Kidney epithelial cell (primary cell): ENCODE measurements at places on chromosomes 12 and 14.

DNA sequence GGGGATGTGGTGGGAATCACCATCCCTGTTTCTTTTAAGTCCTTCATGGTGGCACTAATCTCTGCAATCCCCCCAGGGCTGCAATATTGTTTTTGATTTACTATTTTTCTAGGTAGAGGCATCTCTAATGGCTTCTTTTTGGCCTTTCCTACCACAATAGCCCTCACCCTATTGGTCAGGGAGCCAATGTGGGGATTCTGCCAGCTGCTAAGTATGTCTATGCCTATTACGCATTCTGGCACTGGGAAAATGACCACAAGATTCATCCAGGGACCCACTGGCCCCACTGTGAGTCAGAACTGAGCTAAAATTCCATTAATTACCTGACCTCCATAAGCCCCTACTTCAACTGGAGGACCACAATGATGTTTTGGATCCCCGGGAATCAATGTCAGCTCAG, 15.9 kb upstream of the GLIPR1L2 start:
- DNase-seq = no peak

DNA sequence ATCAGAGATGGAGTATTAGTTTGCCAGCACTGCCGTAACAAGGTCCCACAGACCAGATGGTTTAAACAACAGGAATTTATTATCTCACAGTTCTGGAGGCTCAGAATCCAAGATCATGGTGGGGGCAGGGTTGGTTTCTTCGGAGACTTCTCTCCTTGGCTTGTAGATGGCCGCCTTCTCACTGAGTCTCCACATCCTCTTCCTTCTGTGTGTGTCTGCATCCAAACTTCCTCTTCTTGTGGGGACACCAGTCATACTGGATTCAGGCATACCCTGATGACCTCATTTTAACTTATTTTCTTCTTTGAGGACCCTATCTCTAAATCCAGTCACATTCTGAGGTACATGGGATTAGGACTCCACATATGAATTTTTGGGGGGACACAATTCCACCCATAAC, 455.5 kb downstream of the RGS6 start:
- DNase-seq = no peak

- DNase-seq = no peak
These were observed 64.2 kb downstream of the SPRING1 start for GRCh38 chr12:116673681-116674111.

DNA sequence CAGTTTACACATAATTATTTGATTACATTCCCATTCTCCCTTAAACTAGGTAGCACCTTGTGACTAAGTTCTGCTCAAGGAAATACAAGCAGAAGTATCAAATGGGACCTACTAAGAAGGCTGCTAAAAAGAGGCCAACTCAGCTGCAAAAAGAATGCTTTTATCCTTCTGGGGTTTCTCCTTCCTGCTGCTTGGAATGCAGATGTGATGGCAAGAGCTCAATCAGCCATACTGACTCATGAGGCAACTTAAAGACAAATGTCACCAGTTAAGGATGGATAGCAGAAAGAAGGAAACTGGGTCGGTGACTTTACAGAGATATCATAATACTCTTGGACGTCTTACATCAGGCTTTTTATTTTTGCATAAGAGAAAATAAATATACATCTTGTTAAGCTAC, 38.0 kb upstream of the RAP1B start:
- no peak for DNase-seq

DNA sequence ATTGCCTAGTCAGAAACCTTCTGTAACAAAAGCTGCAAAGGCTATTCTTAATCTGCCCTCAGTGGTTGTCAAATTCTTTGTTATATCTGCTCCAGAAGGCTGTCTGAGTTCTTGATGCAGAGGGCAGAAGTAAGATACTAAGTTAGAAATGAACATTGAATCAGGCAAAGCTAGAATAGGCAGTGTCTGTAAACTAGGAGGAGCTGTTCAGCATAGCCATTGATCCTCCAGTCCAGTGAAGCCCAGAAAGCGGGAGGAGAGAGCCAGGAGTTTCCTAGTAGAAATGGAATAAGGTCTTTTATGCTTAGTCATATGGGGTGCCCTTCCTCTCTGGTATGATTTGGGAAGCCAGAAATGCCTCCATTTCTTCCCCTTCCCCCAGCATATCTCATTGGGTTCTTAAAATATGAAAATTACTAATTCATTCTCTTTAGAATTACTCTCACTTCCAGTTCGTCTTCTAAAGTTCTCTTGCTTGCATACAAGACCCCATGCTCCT, 76.2 kb downstream of the APAF1 start:
- DNase-seq = no peak

DNA sequence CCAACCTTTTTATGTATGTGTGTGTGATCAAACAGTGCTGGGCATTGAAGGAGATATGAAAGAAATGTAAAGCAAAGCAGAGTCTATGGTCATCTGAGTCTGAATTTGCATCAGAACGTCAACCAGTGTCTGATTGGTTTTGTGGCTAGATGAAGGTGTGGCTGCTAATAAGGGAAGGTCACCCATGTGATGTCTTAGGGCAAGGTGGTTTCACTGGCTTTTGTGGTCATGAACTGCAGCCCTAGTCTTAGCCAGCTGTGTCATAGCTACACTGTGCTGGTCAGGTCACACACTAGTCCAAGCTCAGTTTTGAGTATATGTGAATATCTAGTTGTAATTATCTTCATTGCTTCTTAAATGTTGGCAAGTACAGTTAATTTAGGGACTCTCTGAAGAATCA, 105.8 kb downstream of the TGFB3 start:
- DNase-seq = no peak

DNA sequence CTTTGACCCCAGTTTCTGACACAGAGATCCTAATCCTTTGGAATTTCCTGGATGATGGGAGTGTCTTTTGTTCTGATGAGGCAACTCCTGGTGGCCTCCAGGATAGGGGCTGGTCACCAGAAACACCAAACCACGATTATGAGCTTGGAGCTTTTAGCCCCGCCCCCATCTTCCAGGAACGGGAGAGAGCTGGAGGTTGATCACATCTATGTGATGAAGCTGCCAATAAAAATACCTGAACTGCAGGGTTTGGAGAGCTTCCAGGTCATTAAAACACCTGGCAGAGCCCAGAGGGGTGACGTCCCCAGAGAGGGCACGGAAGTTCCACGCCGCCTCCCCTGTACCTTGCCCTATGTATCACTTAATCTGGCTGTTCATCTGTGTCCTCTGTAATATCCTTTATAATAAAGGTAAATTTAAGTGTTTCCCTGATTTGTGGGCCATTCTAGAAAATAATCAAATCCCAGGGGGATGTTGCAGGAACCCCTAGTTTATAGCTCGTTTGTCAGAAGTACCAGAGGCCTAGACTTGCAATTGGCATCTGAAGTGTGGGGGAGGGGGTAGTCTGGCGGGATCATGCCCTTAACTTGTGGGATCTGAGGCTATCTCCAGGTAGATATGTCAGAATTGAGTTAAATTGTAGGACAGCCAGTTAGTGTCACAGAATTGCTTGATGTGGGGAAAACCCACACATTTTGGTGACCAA, 21.2 kb downstream of the APPL2 start:
- no peak for DNase-seq

DNA sequence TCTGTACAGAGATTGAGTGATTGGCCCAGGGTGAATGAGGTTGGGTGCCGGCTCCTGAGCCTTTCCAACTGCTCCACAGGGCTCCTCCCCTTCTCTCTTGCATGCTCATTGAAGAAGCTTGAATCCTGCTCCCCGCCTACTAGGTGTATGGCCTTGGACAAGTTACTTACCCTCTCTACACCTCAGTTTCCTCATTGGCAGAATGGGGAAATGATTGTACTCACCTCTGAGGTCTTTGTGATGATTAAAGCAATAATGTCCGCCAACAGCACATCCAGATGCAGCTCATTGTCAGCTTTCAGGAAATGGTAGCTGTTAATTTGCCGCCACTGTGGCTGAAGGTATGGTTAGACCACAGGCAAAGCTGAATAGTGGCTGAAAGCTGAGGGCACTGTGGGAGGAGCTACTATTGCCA, 174.1 kb downstream of the CRADD start:
- no peak for DNase-seq

- no peak for DNase-seq
These were observed 4.8 kb downstream of the CRACR2A start for GRCh38 chr12:3747976-3748619.

DNA sequence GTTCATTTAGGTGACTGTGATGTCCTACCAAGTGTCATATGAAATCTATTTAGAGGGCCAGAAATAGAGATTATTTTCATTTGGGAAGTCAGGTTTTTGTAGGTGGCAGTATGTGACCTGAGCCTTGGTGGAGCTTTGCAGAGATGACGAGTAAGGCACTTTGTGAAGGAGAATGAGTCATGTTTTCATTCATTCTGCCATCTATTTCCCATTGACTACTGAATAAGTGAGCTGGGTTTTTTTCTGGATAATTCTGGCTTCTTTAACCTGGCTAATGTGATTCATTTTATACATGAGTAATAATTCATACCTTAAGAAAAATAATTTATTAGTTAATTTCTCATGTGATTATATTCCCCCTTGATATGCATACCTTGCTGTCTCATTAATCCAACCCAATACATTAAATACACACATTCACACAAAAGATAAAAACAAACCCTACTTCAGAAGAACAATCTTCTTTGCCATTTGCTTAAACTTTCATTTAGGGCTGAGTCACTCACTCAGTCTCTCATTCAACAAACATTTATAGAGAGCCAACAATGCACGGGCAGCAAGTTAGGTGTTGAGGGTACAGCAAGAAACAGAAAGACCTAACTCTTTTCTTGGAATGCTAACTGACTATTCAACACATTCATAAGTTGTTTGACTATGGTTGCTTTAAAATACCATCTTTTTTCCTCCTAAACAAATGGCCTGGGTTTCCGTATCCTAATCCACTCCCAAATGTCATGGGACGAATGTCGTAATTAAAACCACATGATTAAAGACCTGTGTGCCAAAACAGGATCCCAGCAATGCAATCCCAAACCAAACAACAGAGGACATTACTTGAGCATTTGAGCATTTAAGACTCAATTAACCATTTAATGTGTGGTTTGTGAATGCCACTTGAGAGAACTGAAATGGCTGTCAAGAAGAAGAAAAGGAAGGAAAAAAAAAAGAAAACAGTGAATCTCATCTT, 78.0 kb downstream of the KITLG start:
- no peak for DNase-seq

DNA sequence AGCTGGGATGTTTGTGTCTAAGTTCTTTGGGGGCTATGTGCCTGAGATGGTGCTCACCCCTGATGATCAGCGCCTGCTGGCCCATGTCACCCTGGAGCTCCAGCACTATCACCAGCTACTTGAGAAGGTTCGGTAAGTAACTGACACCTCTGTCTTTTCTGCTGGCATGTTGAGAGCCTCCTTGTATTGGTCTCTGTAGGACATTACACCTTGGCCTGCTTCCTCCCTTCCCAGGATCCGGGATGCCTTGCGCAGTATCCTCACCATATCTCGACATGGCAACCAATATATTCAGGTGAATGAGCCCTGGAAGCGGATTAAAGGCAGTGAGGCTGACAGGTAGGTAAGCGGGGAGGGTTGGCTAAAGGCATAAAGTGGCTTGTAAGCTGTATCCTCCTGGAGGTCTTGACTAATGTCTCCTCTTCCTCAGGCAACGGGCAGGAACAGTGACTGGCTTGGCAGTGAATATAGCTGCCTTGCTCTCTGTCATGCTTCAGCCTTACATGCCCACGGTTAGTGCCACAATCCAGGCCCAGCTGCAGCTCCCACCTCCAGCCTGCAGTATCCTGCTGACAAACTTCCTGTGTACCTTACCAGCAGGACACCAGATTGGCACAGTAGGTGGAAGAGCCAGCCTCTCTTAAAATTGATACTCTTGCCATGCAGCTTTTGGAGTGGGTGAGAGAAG, 5.5 kb downstream of the DDIT3 start:
- DNase-seq = no peak

- no peak for DNase-seq
These were observed 70.9 kb upstream of the PPP4R3A start for GRCh38 chr14:91580876-91581577.

DNA sequence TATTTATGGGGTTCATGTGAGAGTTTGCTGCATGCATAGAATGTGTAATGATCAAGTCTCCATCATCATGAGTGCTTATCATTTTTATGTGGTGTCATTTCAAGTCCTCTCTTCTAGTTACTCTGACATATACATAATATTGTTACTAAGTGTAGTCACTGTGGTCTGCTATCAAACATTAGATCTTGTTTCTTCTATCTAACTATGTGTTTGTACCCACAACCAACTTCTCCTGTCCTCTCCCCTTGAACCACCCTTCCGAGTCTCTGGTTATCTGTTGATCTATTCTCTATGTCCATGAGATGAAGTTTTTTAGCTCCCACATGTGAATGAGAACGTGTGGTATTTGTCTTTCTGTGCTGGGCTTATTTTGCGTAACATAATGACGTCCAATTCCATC, 107.7 kb downstream of the RAD51B start:
- no peak for DNase-seq

- no peak for DNase-seq
These were observed 29.2 kb upstream of the FOS start for GRCh38 chr14:75249251-75249957.

DNA sequence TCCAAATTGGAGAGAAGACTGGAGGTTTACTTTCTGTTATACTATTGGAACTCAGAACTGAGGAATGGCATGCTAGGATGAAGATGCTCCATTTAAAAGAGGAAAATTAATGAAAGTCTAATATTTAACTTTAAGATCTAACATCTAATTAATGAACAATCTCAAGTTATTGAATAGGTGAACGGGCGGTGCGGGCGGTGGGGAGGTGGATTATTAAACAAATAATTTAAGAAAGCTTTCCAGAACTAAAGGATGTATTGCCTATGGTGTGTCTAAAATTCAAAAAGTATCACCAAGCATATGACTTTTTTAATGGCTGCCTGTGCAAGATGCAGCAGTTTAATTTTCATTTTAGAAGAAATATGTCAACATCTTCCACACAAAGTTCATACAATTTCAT, 1747.1 kb upstream of the SEL1L start:
- DNase-seq = no peak

- no peak for DNase-seq
These were observed 10.8 kb downstream of the KRT71 start for GRCh38 chr12:52542157-52542556.
